Activated T-cell treated with anti-CD3 and anti-CD28 coated beads, Interleukin-2, amount 50 U/mL, for 48 hours (primary cell): ENCODE measurements at places on chromosomes 6 and 20.

DNA sequence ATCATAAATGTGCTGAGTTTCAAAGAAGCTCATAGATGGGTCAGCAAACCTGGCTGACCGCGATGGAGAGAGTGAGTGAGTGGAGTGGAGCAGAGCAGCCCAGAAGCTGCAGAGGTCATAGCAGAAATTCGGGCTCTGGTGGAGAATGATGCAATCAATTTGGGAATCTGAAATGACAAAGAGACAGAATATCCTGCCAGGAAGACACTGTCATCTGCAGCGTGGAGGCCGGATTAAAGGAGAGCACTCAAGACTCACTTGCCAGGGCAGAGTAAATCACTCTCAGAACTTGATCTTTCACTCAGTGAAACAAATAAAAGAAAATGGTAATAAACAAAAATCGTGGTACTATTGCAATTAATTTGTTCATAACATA, 109.6 kb upstream of the RREB1 start:
- no peak for DNase-seq

DNA sequence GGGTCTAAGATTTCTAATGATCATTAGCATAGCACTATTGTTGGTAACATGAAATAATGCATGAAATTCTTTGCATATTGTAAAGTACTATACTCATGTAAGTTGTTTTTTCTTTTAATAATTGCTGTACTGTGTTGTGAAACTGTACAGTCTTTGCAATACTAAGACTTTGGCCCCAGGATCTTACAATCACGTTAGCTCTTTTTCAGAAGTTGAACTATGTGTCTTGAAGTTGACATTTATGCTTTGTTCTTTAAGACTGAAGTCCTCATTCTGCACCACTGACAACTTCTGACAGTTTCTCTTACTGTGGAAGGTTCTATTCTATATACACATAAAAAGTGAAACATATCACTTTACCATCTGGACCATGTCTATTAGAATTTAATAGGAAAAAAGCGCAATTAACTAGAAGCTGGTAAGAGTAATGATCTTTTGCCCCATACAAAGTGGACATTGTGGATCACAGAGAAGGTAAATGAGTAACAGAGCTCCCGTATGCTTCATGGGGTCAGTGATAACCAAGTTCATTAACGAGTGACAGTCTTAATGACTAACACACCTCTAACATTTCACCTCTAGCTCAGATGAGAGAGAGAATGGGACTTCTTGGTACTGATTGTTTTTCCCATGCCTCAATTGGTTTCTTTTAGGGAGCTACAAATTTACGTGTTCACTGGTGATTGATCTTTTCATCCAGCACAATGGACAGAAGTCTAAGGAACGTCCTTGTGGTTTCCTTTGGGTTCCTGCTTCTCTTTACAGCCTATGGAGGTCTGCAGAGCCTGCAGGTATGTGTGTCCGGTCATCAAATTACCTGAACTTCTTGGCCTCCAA, at the start of gene UNC93A:
Gene UNC93A, plus strand, starts transcription at position 530 of the 837 bp plus-strand sequence. Its CDS starts 175 bp downstream, at position 705.
- DNase-seq: no peak

DNA sequence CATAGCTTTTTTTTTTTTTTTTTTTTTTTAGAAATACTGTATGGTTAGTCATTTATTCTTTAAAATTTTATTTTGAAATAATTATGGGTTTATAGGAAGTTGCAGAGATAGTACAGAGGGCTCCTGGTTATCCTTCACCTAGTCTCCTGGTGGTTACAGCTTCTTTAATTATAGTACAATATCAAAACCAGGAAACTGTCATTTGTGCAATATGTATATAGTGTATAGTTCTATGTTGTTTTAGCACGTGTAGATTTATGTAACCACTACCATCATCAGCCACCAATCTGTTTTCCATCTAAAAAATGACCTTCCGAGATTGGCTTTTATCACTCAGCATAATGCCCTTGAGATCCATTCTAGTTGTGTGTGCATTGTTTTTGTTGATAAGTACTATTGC, 54.7 kb downstream of the SLC22A2 start:
- DNase-seq: no peak

- no peak for DNase-seq
Observed at GRCh38 chr6:13001927-13002326, 285.4 kb downstream of the PHACTR1 start.

- DNase-seq: peak; percentile 21
Observed at GRCh38 chr6:101226677-101227135, 166.8 kb upstream of the GRIK2 start.

DNA sequence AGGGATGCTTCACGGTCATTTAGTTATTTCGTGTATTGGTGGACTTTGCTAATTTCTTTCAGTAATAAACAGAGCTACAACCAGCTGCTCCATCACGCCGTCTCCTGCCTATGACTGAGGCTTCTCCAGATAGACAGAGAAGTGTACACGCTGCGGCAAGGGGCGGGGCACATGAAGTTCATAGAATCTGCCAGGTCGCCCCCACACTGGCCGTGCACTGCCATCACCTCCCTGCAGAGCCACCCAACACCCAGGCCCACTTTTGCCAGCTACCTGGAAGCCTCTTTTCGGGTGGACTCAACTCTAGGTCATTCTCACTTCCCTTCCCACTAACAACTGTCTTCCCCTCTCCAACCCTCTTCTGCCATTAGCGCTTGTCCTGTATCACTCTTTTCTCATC, 88.4 kb downstream of the SULF2 start:
- no peak for DNase-seq

- DNase-seq: peak; percentile 67
Observed at GRCh38 chr6:150891888-150892485, 26.5 kb downstream of the MTHFD1L start.

GRCh38 chr6:68639826-68640490, 4.9 kb downstream of the ADGRB3 start:
- no peak for DNase-seq

GRCh38 chr20:24998121-24998520, 5.6 kb upstream of the APMAP start:
- no peak for DNase-seq

GRCh38 chr6:50030777-50031562, 9.2 kb upstream of the DEFB110 start:
- no peak for DNase-seq

GRCh38 chr20:51535075-51535386, 7.5 kb downstream of the NFATC2 start:
- DNase-seq: peak; percentile 53

DNA sequence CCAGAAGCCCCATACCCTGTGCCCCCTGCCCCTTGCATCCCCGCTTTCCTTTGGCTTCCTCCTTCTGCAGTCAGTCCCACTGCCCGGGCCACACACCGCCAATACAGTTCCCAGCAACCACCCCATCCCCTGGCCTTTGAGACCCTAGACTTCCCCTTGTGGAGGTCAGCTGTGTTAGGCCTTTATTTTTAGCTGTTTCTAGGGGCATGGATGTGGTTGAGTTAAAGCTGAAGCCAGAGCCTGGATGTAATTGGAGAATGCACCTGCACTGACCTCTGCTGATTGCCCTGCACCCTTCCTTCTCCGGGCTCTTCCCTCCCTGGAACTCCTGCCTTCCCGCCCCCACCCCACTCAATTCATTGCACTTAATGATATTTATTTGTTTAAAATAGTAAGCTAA, 33.9 kb downstream of the LYRM2 start:
- DNase-seq: no peak

DNA sequence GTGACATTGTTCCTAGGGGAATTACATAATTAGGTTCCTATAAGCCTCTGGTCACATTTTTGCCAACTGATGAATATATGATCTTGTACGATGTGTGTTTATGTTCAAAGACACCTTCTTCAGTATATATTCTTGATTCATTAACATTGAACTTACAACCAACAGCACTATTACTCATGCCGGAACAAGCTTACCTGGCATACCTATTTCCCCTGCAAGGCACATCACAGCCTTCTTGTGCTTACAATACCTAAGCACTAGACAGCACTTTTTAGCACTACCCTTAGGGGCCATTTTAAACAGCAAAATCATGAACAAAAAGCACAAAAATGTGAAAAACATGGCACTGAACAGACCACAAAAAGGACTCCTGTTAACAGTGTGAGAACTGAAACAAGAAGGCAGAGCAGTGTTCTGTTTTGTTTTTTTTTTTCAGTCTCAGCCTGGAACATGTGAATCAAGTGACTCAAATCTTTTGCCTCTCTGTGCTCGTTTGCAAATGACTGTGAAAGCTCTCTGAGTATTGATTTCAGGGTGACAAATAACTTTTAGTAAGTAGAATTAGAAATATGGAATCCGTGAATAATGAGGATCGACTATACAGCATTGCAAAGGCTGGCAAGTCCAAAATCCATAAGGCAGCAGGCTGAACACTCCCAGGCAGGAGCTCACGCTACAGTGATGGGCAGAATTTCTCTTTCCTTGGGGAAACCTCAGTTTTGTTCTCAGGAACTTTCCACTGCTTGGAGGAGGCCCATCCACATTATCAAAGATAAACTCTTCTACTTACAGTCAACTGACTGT, 102.3 kb upstream of the TSHZ2 start:
- DNase-seq: no peak

GRCh38 chr6:33911488-33911887, 107.7 kb upstream of the MLN start:
- no peak for DNase-seq

- DNase-seq: no peak
Observed at GRCh38 chr6:107534571-107535141, 44.7 kb downstream of the SOBP start.

GRCh38 chr6:93423542-93423941, 4.2 kb upstream of the EPHA7 start:
- DNase-seq: peak; percentile 19
